NB4 (cell line): ENCODE measurements at places on chromosomes 6 and 20.

DNA sequence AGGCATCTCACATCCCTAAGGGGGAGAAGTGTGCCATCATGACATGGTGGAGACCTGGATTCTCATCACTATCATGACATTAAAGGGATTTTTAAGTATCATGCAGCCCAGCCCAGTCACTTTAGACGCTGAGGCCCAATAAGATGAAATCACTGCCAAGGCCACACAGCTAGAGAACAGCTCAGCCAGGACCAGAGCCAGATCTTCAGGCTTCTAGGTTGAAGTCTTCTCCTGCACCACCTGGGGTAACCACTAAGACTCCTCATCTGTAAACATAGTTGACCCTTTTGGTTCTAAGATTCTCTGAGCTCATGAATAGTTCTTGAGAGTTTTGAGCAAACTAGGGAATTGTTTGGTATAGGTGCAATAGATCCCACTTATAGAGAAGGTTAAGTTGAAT, 125.1 kb downstream of the TCP11 start:
- DNase-seq = no peak

- DNase-seq = no peak
Observed at GRCh38 chr6:106082735-106083398, 3.3 kb upstream of the PRDM1 start.

DNA sequence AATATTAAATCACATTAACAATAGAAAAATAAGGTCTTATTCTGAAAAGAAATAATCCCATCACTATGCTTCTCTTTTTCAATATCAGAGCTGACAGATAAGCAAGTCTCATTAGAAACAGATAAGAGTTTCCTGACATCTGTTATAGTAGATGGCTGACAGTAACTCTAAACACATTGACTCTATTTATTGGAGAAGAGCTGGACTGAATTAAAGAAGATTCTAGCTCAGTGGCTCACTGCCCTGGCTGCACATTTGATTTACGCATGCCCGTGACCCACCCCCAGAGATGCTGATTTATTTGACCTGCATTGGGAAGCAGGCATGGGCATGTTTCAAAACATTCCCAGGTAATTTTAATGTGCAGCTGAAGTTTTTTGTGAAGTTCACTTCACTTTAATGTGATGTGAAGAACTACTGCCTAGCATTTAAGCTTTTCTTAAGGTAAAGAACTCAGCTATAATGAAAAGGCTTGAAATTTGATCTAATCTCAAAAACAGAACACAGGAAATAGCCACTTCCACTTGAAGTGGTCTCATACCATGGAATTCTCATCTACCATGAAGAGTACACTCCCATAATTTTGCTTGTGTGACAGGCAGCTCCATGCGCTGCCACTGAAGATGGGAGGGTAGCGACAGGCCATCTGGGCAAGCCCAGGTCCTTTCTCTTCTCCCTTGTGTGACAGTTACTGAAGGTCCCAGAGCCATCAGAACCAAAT, 162.3 kb downstream of the TPBG start:
- no peak for DNase-seq

DNA sequence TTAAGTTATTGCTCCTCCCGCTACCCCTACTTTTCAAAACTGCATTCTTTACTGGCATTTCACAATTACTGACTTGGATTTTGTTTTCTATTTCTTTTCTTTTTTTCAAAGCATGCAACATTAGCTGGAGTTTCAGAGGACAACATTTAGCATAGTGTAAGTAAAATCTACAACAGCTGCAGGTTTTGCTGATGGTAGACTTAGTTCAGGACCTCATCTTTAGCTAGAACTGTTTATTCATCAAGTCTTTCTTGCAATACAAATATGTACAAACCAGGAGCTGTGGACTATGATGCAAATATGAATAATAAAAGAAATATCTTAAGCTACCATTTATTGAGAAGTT, 728 bp upstream of the CEP162 start:
- DNase-seq = no peak

DNA sequence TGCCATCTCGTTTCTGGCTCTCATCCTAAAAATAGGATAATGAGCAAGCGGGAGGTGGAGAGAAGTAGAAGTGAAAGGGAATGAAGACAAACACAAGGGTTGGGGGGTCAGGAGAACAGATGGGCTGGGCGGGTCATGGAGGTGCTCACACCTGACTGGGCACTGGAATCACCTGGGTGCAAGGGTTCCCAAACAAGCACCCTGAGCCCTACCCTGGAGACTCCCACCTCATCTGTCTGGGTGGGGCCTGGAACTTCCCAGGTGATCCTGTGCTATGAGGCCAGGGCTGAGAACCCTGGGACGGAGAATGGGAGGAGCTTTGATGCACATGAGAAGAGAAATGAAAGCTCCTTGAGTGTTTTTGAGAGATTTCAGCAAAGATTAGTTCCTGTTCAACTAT, 223.6 kb downstream of the ANKRD60 start:
- DNase-seq = no peak

- no peak for DNase-seq
Observed at GRCh38 chr20:59574308-59574707, 30.0 kb upstream of the PHACTR3 start.

GRCh38 chr20:49631856-49632418, 64.0 kb upstream of the PTGIS start:
- no peak for DNase-seq

DNA sequence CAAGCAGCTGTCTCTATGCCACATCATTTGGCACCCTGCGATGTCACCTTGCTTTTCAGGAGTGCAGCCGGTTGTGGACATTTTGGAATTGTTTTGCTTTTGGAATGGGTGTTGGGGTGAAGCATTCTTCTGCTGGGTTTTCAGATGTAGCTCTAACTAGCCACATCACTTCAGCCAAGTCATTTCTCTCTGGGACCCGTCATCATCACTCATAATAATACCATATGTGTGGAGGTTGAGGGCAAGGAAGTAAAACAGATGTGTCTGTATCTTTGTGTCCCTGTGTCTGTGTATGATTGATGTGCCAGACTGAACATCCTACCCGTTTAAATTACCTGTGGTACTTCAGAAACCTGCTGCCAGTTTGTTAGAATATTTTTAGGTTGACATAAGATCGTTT, 49.5 kb upstream of the TULP4 start:
- DNase-seq = no peak

- DNase-seq = peak; percentile 55
Observed at GRCh38 chr20:54680872-54681619, 205.7 kb downstream of the DOK5 start.

DNA sequence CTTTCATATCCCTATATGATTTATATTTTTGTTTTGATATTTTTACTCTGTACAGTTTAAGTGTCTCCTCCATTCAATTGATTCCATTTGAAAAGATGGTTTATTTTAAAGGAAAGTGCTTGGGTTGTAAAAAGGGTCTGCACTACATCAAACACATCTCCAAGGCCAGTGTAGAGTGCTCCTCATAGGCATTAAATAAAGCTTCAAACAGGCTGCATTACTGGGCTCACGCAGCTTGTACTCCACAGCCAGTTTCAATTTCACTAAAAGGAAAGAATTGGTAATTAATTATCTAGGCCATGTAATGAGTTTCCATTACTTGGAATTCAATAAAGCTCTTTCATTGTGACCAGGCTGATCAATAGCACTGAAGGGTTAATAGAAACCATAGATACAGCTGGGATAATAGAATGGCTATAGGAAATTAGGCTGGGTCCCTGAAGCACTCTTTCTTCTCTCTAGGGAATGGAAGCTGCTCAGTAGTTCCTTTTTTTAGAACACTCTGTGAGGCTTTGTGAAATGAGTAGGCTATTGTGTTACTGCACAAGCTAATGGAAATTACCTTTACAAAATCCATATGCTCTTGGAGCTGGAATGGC, 442.2 kb downstream of the RNF144B start:
- peak; percentile 14 for DNase-seq
